ENCODE measurements at places on chromosomes 3 and 15.

GRCh38 chr3:108946292-108947285 is 7.1 kb downstream of the GUCA1C start:
- DNase-seq: no peak

DNA sequence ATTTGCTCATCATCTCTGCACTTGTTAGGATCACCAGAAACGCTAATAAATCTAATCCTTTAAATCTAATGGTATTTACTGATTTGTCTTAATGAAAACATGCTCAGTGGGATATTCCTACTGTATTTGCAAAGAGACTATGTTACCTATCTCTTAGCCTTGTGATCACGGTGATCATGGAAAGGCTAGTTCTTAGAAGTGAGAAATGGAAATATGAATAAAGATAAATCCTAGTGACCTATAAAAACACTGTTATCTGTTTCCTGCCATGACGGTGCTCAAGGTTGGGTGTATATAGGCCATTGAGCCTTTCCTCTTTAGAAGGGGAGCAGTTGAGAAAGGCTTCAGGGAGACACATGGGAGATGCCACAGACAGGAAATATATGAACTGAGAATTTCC is 116.3 kb downstream of the THRB start:
- peak; percentile 78 for DNase-seq

GRCh38 chr15:62533687-62534086 is 368.6 kb upstream of the C2CD4B start:
- no peak for DNase-seq

- DNase-seq: no peak
Observed at GRCh38 chr15:68307131-68307928, 29.8 kb downstream of the FEM1B start.

DNA sequence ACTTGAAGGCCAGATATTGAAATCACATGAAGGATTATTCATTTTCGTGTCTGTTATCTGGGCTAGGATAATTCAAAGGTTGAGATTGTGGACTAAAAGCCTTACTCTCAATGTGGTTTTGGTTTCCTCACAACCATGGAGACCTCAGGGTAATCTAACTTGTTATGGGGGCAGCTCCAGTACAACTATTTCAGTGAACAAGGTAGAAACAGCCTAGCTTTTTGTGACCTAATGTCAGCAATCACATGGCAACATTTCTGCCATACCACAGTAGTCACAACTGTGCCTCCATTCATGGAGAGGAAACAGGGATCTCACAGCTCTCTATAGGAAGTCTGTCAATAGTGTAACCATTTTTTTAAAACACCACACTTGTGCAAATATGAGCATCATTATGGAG is 62.4 kb upstream of the RARB start:
- no peak for DNase-seq

GRCh38 chr15:93986400-93986984 is 244.9 kb upstream of the MCTP2 start:
- DNase-seq: no peak

GRCh38 chr3:63331520-63331919 is 53.4 kb downstream of the SYNPR start:
- no peak for DNase-seq

DNA sequence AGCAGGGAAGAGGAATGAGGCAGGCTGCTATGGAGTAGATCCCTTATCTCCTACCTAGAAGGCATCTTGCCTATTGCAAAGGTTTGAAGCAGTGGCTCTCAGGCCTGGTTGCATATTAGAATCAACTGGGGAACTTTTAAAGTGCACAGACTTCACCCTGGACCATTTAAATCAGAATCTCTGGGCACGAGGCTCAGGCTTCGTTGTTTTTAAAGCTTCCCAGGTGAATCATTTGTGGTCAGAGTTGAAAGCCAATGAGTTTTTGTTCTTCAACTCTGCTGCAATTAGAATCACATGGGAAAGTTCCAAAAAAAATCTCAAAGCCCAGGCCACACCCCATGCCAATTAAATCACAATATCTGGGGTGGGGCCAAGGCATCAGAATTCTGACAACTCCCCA is 773.1 kb downstream of the AGBL1 start:
- no peak for DNase-seq

Measured in LNCaP clone FGC (cell line).